Mesenteric fat pad (tissue), 1 donor: ENCODE measurements at places on chromosomes 13 and 19. TPM values are rescaled to one million over a fixed set of nuclear protein-coding genes. Genes with fewer than 3 reads are reported as not detected.

SIGLEC8 gene
- total RNA-seq, result 0.39 TPM

GRCh38 chr13:44439452-44440024 lies 65.9 kb downstream of the SERP2 start:
- DNase-seq, result no peak

- no peak for DNase-seq
Observed at GRCh38 chr13:20580257-20580656, 13.3 kb downstream of the IFT88 start.

CD33 gene
- total RNA-seq, result 18.6 TPM

- no peak for DNase-seq
Observed at GRCh38 chr19:12975221-12975741, 5.9 kb downstream of the DAND5 start.

- no peak for DNase-seq
Observed at GRCh38 chr19:22619371-22619770, 14.8 kb upstream of the ZNF492 start.

ZNF816 gene
- total RNA-seq, result 4.8 TPM

GRCh38 chr13:106048386-106048785 lies 487.1 kb downstream of the EFNB2 start:
- DNase-seq, result no peak

DNA sequence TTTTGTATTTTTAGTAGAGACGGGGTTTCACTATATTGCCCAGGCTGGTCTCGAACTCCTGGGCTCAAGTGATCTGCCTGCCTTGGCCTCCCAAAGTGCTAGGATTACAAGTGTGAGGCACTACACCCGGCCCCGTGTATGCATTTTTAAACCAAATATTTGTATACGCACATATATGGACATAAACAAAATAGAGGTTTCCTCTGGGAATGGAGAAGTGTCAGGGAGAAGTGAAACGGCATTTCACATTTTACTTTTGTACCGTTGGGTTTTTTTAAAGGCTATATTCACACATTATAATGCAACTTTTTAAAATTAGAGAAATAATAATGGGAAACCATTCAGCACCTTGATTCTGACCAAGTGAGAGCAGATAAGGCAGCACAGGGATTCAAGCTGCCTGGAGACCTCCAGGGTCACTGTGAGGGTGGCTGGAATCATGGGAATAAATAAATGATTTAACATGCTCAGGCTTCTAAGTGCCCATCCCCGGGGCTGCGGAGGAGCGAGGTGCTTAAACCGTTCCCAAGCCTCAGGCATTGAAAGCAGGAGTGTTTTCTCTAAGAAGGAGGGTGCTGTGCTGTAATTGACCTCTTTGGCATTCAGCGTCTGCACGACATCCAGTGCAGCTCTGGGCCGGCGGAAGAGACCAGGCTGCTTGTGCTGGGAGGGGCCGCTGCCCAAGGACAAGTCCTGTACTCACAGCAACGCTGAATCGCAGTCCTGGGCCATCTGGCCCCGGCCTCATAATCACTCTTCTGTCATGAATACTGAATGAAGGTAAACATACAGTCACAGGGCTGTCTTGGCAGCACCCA lies 24.7 kb downstream of the GPR42 start:
- no peak for DNase-seq

PSG7 gene
- total RNA-seq, result not detected

GRCh38 chr13:95447814-95448213 lies 104.7 kb upstream of the CLDN10 start:
- no peak for DNase-seq

DNA sequence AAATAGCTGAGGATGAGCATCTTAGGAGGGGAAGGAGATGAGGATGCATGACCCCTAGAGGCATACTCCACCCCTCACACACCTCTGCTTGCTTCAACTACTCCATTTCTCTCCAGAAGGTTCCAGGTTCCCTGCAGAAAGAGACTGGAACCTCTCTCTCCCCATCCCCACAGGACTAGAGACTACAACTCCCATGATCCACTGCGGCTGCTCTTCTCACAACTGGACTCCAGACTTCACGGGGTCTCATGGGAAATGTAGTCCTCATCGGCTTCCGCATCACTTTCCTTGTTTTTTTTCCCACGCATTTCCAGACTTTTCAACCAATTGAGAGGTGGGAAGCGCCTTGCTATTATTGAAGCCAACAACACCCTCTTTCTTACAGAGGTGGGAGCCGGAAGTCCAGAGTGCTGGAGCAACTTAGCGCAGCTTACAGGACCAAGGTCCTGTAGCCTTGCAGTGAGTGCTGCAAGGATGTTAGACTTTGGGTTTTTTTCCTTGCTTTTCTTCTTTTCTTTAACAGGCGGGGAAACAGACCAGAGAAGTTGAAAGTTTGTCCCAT lies 13.9 kb upstream of the CACNG6 start:
- DNase-seq, result no peak

- no peak for DNase-seq
Observed at GRCh38 chr19:47427241-47428176, 8.2 kb upstream of the MEIS3 start.

GRCh38 chr19:6717036-6717435 lies 3.4 kb downstream of the C3 start:
- no peak for DNase-seq

C19orf18 gene
- total RNA-seq, result 1.3 TPM

DNA sequence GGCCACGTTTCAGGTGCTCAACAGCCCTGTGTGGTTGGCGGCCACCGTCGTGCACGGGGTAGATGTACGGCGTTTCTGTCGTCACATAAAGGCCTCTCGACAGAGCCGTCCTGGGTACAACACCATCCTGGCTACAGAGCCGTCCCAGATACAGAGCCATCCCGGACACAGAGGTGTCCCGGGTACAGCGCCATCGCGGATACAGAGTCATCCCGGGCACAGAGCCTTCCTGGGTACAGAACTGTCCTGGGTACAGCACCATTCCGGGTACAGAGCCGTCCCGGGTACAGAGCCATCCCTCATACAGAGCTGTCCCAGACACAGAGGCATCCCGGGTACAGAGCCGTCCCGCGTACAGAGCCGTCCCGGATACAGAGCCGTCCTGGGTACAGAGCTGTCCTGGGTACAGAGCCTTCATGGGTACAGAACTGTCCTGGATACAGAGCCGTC lies 222.7 kb upstream of the SOX1 start:
- no peak for DNase-seq

MEDAG gene
- total RNA-seq, result 187 TPM

DNA sequence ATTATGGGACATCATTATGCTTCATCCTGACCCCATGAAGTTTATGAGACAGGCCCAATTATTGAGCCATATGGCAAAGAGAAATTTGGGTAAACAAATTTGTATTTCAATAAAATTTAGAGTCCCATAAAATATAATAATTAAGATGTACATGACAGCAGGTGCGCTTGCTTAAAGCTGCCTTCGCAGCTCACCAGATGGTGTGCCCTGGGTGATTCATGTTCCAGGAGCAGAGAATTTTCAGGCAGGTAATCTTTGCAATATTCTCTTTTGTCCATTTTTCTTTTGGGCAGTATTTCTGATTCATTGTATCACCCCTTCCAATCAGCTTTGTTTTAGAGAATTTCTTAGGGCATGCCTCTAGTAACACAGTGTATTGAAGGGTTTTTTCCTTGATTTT lies 39.5 kb upstream of the WASF3 start:
- DNase-seq, result no peak

- peak; percentile 87 for DNase-seq
Observed at GRCh38 chr19:16203256-16204004, 5.7 kb downstream of the AP1M1 start.

MCF2L gene
- total RNA-seq, result 97.6 TPM

DNA sequence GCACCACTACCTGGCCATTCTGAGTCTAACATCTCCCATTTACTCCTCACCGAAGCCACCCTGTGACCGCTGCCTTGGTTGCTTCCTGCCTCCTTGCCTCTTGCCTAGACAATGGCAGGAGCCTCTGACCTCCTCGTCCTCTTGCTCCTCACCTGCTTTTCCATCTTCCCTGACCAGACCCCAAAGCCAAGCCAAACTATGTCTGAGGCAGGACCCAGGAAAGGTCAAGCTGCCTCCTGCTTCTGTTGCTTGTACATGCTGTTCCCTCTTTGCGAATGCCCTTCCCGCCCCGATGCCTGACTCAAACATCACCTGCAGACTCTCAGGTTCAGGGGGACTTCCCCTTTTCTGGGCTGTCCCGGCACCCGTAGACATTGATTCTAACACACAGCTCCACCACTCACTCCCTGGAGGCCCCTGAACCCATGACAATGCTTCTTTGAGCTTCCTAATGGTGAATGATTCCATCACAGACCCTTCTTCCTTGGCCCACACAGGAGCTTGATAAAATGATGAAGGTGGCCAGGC lies 60.8 kb downstream of the F2RL3 start:
- peak; percentile 60 for DNase-seq

DNA sequence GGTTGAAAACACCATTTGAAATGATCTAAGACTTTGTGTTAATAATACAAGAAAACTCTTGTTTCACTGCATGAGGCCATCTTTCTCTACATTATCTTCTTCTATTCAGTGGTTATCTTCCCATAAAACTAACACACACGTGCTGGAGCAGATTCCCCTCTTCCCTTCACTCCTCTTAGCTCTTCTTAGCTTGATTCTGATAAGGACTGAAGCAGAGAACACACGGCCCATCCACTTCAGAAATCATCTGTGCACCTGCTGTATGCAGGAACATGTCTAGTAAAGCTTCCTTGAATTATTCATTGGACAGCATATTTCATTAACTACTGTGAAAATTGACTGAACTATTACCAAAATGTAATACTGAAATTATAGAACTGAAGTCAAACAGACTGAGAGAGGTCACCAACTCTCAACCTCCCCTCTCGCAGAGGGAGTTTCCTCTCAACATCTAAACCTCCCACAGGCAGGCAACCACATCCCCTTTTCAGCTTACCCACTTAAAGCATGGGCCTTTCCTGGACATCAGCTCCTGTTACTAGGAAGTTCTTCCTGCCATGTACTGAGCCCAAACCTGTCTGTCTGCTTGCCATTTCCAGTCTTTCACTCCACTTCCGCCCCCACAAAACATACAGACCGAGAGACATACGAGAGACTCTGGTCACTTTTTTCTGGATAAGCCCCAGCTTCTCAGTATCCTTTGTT lies 113.9 kb downstream of the CRYL1 start:
- DNase-seq, result no peak

DNA sequence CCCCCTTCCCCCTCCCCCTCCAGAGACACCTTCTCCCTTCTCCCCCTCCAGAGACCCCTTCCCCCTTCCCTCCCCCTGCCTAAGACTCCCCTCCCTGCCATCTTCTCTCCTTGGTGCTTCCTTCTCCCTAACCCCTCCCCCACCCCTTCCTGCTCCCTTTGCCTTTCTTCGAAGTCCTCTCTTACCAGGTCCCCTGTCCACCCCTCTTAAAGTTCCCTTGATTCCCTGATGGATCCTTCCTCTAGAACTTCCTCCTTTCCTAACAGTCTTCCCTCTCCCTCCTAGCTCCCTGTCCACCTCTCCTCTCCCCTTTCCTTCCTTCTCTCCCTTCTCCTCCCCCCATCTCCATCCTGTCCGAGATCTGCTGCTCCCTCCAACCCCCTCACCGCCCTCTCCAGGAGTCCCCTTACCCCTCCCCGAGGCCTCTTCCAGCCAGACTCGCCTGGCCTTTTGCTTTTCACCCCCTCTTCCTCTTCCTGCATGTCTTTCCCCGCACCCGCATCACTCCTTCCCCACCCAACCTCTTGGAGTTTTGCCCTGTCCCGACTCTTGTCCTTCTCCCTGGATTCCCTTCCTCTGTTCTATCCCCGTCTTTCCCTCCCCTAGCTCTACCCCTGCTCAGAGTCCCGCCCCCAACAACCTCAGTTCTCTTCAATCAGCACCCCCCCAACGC lies 3.1 kb downstream of the TNFSF9 start:
- DNase-seq, result no peak

SBSN gene
- total RNA-seq, result not detected

WDR88 gene
- not detected for total RNA-seq

DNA sequence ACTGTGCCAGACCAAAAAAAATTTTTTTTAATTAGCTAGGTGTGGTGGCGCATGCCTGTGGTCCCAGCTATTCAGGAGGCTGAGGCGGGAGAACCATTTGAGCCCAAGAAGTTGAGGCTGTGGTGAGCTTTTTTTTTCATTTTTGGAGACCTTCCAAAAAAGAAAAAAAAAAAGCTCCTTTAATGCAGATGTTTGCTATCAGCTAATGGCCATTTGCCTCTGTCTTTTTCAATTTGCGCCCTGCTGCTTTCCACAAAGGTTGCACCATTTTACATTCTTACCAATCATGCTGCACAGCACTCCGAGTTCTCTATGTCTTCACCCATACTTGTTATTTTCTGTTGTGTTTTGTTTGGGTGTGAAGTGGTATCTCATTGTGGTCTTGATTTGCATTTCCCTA lies 15.6 kb upstream of the SMARCA4 start:
- DNase-seq, result no peak

DNA sequence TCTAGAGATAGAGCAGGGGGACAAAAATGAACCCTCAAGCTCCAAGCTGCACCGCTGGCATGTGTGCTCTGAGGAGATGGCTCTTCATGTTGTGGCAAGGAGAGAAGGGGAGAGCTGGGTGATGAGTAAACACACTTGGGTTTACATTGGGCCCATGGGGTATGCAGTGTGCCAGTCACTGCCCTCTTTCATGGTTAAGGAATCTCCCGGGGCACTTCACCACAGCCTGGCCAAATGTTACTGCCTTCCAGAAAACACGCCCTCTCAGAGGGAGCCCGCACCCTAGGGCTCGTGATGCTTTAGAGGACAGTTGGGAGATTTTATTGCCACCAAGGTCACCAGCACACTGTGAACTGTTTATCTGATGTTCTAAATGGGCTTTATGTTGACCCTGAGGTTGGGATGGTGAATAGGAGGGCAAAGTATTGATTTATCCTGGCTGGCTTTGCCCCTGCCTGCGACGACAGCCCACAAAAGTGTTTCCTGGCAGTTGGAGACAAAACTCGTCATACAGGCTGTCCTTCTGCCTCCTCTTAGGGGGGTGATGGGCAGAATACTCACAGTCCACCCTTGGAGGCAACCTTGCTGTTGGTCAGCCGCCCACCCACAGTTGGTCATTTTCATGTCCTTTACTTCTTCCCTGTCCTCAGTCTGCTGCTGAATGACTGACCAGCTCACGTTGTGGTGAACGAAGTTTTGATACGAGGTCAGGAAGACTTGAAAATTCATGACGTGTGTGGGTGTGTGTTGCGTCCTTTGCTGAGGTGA lies 156.9 kb downstream of the STK24 start:
- DNase-seq, result peak; percentile 57

DNA sequence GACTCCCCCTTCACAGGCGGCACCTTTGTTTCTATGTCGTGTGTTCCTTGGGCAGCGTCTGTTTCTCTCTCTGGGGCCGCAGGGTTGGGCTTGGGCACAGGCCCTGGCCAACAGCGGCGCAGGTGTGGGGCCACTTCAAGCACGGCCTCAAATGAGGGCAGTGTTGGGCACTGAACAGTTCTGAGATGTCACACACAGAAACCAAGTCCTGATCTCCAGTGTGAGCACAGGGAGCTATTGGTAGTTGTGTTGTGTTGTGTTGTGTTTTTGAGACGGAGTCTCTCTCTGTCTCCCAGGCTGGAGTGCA lies 42.7 kb downstream of the GATAD2A start:
- no peak for DNase-seq

- DNase-seq, result no peak
Observed at GRCh38 chr13:78586706-78587105, 16.6 kb downstream of the POU4F1 start.
